Activated naive CD8-positive, alpha-beta T cell treated with anti-CD3 and anti-CD28 coated beads, Interleukin-2, amount 10 ng/mL, durations not matched to agents 7 days and 5 days (primary cell): ENCODE measurements at places on chromosomes 6 and 20. TPM values are rescaled to one million over a fixed set of nuclear protein-coding genes. Genes with fewer than 3 reads are reported as not detected.

GRCh38 chr20:56893226-56893917, 264.3 kb downstream of the TFAP2C start:
- DNase-seq, result peak; percentile 51

SMLR1 gene
- total RNA-seq, result not detected

DNA sequence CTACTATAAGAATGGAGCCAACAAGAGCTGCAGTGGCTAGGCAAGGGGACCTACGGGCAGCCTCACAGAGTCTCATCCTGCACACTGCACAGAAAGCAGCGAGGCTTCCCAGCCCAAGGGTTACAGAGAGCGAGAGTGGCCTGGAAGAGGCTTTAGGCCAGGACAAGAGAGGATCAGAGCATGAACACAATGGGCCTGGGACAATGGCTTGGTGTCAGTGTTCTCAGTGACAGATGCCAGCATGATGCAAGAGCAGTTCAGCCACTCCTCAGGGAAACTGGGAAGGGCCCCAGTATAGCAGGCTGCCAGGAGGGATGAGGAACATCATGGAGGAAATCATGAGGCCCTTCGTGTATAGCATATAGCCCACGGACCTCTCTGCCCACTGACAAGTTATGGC, 108.0 kb downstream of the NUS1 start:
- DNase-seq, result no peak

SERPINB1 gene
- 59.8 TPM for total RNA-seq

DNA sequence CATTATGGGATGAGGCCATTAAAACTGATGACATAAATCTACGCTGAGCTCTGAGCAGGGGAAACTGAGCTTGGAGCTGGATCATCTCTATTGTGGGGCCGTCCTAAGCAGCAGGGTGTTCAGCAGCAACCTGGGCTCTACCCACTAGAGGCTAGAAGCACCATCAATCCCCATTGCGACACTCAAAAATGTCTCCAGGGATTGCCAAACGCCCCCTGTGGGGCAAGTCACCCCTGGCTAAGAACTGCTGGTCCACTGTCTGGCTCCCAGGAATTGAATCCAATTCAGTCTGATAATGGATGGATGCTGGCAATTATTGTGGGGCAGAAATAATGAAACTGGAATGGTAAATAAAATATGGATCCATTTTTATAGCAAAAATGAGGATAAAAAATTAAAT, 38.2 kb downstream of the PMEPA1 start:
- no peak for DNase-seq

DNA sequence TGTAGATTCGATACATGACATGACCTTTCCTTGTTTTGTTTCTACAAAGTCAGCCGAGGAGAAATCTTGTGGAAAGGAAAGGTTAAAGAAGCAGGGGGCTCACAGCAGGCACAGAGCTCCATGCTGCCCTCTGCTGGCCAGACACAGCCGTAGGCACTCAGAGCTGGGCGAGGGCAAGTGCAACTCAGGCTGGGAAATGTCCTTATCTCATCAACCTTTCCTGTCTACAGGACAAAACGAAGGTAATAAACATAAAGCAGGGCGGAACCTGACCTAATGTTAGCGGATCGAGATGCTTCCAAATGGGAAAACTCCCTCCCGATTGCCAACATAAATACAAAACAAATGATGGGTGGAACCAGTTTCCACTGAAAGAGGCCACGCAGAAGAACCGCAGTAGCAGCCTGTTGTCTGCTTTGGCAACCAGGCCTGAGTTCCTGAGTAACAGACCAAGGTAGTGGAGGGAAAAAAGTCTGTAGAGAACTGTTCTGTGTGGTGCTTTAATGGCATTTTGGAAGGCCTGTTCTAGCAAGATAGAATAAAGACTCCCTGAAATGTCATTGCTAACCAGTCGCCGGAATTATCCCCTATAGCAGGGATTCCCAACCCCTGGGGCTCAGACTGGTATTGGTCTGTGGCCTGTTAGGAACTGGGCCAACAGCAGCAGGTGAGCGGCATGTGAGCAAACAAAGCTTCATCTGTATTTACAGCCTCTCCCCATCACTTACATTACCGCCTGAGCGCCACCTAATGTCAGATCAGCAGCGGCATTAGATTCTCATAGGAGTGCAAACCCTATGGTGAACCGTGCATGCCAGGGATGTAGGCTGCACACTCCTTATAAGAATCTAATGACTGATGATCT, 85.2 kb downstream of the MBOAT1 start:
- peak; percentile 73 for DNase-seq

DNA sequence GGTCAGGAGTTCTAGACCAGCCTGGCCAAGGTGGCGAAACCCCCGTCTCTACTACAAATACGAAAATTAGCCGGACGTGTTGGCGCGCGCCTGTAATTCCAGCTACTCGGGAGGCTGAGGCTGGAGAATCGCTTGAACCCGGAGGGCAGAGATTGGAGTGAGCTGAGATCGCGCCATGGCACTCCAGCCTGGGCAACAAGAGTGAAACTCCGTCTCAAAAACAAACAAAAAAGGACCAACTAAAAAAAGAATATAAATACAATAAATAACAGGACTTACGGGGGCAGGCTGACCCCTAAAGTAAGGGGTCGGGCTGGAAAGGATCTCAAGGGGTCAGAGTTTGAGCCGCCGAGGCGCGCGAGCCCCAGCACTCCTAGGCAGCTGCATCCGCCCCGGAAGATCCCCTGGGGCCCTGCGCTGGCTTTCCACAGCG, 509 bp upstream of the TPD52L2 start:
- DNase-seq, result no peak

DNA sequence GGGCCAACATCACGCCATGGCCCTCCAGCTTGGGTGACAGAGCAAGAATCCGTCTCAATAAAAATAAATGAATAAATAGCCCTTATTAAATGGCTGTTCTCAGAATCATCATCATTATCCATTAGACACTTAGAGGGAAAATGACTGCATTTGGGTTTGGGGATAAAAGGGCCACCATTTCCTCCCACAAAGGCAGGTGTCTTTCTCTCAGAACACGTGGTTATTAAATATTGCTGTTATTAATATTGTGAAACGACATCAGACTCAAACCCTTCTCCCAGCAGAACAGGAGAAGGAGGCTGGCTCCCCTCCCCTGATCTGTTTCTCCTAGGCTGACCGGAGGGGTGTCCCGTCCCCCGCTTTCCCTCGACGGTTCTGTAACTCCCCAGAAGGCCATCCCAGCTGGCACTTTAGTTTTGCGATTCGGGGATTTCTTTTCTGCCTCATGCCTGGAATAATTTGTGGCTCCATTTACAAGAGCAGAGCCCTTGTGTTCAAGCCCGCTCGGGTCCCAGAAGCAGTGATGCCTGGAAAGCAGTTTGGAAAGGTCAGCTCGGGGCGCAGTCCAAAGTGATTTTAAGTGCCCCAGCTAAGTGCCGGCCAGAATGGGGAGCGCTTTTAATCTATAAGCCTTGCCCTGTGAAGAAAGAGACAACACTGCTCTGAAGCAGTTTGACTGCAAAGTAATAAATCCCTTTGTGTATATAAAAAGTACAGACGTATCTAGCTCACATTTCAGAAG, 41.9 kb downstream of the EYA2 start:
- DNase-seq, result no peak

C2 gene
- total RNA-seq, result 2.1 TPM
